ENCODE measurements at places on chromosomes 3 and 15.
A peak's percentile ranks its signal among the peaks of the same experiment; 100 is the strongest.

DNA sequence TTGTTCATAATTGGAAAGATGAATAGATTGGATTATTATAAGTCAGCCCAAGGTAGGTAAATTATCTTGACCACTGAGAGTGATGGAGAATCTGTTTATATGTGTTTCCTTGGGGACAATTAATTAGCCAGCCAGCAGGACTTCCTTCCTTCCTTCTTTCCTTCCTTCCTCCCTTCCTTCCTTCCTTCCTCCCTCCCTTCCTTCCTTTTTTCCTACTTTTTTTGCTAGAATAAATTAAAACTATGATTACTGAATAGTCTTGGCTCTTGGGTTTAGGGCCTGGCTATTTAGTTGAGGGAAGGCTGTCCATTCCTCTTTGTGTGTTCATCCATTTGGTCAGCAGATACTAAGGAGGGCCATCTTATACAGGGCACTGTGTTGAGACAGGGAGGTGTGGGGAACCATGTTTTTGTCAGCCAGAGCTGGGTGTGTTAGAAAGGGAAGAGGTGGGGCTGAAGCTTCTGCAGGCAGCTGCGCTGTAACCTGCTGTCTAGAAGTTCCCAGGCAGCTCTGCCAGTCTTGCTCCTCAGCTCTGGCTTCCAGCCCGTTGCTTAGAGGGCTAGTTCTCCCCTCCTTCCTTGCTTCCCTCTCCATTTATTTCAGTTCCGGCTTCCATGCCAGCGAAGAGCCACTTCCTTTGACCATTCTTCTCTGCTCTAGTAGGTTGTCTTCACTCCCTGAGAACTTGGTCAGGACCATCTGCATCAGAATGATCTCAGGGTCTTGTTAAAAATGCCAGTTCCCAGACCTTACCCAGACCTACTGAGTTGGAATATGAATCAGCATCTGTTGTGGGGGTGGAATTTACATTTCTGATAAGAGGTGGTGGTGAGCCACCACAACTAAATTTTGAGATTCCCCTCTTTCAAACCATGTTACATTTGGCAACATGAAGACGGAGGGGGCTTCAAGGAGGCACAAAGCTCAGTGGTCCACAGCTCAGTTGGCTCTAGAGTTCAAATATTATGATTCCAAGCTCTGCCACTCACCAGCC is 113.9 kb downstream of the DGKG start:
- DNase-seq, result no peak

GRCh38 chr15:81288040-81288439 is 35.9 kb downstream of the STARD5 start:
- no peak for DNase-seq

GRCh38 chr15:64480891-64481290 is 20.5 kb downstream of the ZNF609 start:
- no peak for DNase-seq

GRCh38 chr15:27043770-27044169 is 72.8 kb downstream of the GABRG3 start:
- no peak for DNase-seq

DNA sequence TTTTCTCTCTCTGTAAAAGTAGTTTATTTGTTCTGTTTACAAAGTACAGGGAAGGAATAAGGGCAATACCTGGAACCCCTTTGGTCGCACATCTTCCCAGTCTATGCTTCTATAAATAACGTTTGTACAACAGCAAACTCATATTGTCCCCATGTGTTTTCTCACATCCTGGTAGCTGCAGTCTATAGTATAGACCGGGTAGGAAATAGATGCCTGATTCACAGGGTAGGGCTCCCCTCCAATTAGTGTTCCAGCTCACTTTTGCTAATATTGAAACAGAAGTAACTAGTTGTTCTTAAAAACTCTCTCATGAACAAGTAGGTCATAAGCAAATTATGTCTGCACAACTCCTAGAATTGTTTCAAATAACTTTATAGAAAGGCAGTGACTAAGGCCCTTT is 17.7 kb downstream of the ATG7 start:
- DNase-seq, result no peak

GRCh38 chr15:29322415-29322814 is 52.8 kb upstream of the NSMCE3 start:
- DNase-seq, result no peak

DNA sequence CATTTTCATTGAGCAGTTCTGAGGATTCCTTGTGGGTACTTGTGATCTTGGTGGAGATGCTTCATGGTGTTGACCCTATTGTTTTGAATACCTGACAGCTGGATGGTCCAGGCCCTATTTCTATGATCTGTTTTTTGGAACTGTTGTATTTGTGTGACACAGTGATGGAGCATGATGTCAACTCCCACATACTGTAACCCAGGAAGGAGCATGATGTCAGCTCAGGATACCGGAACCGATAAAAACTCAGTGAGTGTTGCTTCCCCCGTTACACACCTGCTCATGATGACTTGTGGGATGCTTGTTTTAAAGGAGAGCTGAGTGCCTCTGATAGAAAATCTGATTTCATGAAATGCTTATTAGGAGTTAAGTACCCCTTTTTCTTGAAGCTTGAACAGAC is 45.1 kb downstream of the ZBTB38 start:
- DNase-seq, result no peak

- DNase-seq, result no peak
Measured at GRCh38 chr3:53182764-53183355, 21.9 kb downstream of the PRKCD start.

GRCh38 chr3:141384157-141384556 is 15.9 kb downstream of the ZBTB38 start:
- no peak for DNase-seq

GRCh38 chr15:89205991-89206585 is 15.3 kb downstream of the RLBP1 start:
- no peak for DNase-seq

DNA sequence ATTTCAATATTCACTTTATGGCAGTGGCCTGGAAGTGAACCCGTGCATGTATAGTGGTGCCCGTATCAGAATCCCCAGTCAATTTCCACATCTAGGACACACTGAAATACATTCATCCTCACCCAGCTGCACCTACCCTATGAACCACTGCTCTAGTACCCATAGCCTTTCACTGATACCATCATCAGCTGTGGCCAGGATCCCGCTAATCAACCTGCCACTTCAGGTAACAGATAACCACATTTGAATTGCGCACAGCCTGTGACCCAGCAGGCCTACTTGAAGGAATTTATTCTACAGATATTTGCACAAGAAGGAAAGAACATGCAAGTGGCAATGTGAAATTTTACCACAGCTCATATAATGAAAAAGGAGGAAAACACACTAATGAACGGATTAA is 161.0 kb upstream of the CCDC54 start:
- DNase-seq, result no peak

- DNase-seq, result peak; percentile 34
Measured at GRCh38 chr3:45640091-45640507, 45.5 kb downstream of the LIMD1 start.

- DNase-seq, result no peak
Measured at GRCh38 chr3:128470134-128470899, 3.6 kb upstream of the DNAJB8 start.

DNA sequence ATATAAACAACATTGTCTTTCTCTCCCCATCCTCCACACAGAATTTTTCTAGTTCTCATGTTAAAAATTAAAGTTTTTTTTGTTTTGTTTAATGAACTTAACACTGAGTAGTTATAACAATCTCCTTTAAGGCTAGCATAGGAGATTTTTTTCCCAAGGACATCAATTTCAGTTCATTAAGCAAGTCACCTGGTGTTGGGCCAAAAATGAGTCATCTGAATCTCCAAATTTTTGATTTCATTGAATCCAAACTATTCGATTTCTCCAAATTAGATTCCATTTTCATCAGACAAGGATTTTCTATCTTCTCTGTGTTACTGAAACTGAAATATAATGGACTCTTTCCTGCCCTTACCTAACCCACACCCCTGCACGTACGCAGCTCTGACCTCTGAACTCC is 631.4 kb upstream of the MDFIC2 start:
- no peak for DNase-seq

- peak; percentile 35 for DNase-seq
Measured at GRCh38 chr15:88897456-88898194, 2.3 kb upstream of the HAPLN3 start.

DNA sequence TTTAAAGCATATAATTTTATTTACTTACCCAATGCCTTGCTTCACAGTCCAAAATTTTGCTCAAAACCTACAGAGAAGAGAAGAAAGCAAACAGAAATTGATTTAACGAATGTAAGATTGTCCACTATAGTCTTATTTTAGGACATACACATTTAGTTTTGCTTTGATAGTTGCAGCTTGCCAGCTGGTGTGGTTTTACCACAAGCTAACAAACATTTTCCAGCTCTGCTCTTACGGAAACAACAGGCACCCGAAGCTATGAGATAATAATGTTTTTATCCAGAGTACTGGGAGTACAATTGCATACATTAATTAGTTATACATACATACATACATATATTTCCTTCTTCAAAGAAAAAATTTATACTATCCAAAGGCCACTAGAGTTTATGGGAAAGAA is 10.4 kb downstream of the BCL6 start:
- DNase-seq, result no peak

DNA sequence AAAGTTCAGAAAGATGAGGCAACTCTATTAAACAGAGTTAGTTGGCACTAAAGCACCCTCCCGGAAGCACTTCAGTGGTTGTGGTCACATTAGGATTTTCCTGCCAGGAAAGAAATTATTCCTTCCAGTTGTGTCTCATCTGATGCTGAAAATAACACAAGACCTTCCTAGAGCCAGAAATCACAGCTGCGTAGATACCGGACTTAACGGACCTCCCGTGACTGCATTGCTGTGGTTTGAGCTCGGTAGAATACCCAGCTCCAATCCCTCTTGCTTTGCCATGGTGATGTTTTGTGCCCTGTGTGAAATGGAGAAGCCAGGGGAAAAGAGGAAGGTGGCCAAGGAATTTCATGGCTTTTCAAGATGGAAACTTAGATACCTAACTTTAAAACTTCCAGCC is 215.0 kb upstream of the IGF1R start:
- no peak for DNase-seq

DNA sequence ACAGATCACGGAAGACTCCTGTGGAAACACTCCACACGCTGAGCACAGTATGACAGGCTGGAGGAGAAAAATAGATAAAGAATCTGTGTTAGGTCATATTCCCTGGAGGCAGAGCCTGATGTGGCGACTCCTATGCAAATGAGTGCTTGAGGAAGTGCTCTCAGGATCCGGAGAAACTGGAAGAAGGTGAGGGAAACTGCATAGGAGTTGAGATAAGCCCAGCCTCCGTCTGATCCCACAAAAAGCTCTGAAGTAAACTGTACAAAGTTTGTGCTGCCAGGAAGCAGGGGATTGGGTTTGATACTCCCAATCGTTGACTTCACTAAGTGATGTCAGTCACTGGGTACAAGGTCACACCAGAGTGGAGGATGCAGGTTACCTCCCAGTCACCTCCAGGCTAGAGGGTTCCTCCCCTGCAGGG is 33.4 kb downstream of the OSBPL10 start:
- DNase-seq, result no peak

- no peak for DNase-seq
Measured at GRCh38 chr15:52858782-52859176, 68.6 kb upstream of the ONECUT1 start.

DNA sequence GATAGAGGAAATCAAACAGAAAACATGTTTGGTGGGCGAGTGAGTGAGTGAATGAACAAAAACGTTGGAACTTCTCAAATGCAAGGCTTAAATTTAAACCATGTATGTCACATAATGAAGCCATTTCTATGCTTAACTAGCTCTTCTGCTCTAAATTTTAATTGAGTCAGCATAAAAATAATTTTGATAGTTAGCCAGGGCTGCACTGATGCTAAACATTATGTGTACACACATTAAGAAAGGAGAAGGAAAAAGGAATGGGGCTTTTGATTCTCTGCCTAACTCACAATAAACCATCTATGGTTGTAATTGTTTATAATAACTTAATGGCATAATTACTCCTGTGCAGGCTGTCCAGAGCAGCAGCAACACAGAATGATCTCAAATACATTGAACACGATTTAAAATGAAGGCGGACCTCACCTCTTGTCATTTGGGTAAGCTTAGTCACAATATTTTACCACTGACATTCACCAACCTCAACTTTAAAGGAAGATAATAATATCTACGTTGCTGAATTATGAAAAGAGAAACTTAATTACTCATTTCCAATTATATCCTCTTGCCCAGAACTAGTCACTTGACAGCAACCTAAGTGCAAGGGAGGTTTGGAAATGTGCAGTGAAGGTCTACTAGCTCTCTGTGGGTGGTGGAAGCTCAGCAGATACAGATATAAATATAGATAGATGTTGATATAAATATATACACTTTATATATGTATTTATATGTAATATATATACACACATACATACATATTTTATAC is 318.4 kb upstream of the TRIM42 start:
- DNase-seq, result no peak

DNA sequence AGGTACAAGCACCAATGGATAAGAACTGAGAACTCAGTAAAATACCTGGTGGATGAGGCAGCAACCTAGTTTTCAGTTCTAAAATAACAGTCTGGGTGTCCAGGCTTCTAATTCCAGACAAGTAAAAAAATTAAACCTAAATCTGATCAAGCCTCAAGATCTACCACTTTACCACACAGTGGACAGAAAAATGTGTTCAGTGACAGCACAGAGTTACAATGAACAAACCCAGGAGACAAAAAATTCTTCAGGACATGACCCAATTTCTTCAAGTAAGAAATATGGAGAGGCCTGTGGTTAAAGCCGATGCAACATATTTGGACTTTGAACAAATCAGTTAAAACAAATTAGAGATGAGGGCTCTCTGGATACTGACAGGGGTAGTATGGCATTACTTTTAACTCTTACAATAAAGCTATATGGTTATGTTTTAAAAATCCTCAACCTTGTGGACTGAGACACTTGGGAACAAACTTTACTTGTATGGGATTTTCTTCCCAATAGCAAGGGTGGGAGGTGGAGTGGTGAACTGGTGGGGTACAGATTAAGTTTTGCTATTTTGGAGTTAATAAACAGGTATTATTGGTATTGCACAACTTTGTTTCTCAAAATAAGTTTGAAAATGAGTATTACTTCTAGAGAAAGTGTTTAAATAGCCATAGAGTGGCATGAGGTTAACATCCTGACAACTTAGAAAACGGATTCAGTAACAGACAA is 14.2 kb downstream of the CCNL1 start:
- no peak for DNase-seq

DNA sequence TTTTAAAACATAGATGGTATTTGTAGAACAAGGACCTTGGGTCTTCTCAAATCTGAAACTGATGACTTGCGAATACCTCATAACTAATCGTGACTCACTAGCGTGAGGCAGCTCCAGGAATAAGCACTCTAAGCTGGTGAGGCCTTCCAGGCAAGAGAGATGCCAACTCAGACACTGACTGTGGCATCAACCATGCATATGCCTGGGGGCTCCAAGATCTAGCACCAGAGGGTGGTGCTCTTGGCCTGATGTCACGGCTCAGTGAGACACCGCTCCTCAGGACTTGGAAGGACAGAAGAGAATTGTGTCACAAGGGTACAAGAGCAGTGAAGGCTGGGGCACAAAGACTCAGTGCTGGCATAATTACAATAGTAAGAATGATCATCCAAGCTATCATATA is 125.0 kb upstream of the TRIM42 start:
- DNase-seq, result no peak

DNA sequence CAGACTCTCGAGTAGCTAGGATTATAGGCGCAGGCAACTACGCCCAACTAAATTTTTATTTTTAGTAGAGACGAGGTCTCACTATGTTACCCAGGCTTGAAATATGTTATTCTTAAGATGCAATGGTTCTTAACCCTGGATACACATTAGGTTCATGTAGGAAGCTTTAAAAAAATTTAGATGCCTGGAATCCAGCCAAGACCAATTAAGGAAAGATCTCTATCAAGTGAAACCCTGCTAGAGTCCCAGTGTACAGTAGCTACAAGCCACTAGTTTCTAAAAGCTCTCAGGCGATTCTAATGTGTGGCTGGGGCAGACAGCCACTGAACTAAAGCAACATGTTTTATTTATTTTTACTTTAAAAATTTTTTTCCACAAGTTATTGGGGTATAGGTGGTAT is 33.2 kb downstream of the TRIM69 start:
- no peak for DNase-seq

Data from bone marrow (tissue), 2 donors.